CD4-positive, alpha-beta T cell treated with Interleukin-10 for 1 hour (primary cell): ENCODE measurements at places on chromosomes 4 and X.

- DNase-seq, result no peak
Observed at GRCh38 chr4:17327591-17327990, 184.3 kb downstream of the QDPR start.

- DNase-seq, result no peak
Observed at GRCh38 chr4:165810726-165811125, 62.3 kb upstream of the TLL1 start.

DNA sequence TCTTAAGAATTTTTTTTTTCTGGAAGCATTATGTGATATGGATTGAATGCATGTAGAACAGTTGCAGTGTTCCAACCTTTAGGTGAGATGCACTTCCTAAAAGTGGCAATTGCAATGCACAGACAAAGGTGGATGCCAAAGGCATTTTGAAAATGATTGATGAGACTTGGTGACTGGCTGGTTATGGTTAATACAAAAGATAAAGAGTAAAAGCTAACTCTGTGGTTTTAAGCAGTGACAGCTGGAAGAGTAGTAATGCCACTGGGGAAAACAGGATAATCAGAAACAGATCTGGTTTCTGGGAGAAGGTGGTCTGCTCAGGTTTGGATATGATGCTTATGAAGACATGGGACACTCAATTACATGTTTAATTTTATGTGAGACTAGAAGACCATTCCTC lies 345.6 kb downstream of the RPA4 start:
- no peak for DNase-seq

GRCh38 chrX:72120837-72121236 lies 10.9 kb downstream of the RTL5 start:
- DNase-seq, result no peak

DNA sequence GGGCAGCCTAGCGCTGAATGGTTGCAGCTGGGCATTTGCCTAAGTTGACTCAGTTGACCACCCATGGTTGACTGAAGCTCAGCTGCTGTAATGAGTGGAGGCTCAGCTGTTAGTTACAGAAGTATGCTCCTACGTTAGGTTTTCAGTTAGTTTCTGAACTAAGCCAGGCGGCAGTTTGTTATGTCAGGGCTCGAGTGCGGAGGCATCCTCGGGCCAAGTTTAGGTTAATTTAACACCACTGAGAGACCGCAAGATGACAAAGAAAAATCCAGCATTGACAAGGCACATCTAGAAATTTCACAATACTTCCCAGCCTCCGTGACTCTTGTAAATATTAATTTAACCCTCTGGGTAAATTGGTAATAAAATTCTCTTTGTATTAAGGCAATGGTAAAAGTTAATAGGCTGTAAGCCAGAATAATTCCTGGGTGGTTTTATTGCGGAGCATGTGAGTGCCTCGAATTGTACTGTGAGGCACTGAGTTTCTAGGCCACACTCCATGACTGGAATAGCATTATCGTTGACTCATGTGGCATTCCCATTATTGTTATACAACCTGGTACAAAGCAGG lies 33.1 kb upstream of the CDKN2AIP start:
- no peak for DNase-seq

DNA sequence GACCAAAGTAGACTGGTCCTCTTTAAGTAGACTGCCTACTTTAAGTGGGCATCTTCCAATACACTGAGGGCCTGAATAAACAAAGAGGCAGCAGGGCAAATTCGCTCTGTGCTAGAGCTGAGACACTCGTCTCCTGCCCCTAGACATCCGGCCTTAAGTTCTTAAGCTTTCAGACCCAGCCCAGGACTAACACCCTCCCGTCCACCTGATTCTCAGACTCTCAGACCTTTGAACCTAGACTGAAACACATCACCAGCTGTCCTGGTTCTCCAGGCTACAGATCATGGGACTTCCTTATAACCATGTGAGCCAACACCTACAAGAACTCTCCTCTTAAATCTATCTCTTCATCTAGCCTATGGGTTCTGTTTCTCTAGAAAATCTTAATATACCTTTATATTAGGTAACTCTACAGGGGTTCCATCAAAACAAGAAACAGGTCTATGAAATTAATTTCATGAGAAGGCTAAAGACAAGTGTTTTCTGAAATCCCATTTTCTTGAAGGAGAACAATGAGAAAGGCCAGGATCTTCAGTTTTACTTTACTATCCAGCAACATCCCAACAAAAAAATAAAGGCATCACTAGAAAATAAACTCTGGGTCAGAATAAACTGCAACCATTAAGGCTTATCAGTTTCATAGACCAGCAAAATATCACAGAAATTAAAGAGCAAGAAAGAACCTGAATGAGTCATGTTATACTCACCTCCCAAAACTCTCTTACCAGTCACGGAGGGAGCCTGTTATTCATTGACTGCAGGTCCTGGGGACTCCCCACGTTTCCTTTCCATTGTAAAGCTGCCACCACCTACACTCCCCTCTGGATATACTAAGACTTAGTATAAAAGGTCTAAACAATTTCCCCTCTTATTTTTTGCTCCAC lies 14.8 kb downstream of the ADGRA3 start:
- DNase-seq, result no peak

DNA sequence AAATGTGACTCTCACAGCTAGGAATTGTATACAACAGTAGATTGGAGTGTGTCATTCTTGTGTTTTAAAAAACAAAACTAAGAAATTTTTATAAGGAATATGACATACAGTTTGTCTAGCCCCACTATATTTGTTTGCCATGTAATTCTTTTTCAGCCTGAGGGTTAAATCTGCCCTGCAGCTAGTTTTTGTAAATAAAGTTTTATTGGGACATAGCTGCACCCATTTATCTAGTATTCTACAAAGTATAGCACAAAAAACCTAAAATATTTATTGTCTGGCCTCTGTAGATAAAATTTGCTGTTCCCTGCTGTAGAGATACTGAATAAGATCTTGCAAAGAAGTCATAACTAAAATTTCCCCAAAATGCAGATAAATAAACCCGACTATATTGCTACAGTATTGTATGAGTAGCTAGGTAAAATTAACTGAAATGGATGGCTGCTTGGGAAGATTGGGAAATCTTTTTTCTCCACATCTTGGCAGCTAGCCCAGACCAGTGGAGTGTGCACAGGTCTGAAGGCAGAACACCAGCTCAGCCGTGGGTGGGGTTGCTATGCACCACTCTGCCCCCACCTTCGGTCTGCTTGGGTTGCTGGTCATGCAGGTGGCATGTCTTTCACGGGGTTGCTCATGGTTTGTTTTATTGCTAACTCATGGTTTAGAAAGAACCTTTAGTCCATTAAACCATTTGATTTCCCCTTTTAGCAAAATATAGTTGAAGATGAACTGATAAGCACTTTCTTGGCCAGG lies 127.9 kb downstream of the KLHL8 start:
- DNase-seq, result no peak

- peak; percentile 10 for DNase-seq
Observed at GRCh38 chr4:188930822-188931221, 791.6 kb downstream of the TRIML1 start.

DNA sequence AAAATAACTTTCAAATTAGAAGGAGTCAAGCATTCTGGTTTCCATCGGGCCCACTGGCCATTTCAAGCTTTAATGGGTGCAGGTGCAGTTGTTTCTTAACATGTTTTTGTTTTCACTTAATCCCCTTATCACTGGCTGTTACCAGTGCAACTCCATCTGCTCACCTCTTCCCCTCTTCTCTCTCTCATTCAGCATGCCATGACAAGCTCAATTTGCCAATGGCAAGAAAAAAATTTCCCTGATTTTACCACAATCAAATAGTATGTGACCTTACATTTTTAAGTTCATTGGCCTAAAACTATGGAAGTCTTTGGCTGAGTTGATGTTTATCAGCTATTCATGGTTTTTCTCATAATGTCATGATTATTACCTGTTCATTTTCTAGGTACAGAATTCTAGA lies 299.1 kb upstream of the BMP3 start:
- DNase-seq, result no peak

GRCh38 chr4:159445692-159446091 lies 342.8 kb downstream of the RAPGEF2 start:
- DNase-seq, result no peak

- no peak for DNase-seq
Observed at GRCh38 chr4:54726907-54727306, 69.2 kb downstream of the KIT start.

- no peak for DNase-seq
Observed at GRCh38 chr4:148495463-148495862, 53.2 kb upstream of the NR3C2 start.

DNA sequence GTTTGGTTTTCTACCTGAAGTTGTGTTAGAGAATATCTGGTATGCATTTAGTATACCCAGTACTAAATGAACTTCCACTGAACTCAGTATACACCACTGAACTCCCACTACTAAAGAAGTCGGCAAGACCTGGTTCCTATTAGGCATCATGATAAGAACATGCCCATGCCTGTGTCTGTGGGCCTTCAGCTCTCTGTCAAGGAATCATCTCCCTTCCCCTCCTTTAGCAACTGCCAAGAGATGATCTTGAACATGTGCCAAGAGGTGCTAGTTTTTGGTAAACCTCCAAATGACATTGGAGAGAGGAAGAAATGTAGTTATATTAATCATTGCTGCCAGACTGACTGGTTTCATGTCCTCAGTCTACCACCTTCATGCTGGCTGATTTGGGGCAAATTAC lies 113.2 kb downstream of the ATP10D start:
- no peak for DNase-seq

GRCh38 chrX:136711147-136711546 lies 63.2 kb downstream of the CD40LG start:
- DNase-seq, result peak; percentile 26

- DNase-seq, result peak; percentile 17
Observed at GRCh38 chrX:56762220-56762619, 33.2 kb downstream of the NBDY start.

- no peak for DNase-seq
Observed at GRCh38 chrX:91435395-91435794, 756 bp downstream of the PABPC5 start.

DNA sequence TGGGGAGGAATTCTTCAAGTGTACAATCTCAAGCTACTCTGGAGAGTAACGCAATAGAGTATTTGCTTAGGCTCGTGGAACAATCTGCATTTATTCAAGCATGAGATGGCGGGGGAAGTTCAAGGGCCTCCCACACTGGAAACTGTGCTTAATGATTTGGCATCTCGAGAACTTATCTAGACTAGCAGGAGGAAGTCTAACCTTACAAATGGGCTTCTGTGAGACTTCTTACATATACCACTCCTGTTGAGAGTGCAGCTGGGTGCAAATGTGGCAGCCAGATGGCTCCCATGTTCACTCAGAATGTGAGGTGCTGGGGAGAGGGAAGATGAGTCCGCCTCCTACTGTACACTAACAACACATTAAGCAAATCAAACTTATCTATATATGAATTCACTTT lies 29.3 kb upstream of the PTPN13 start:
- no peak for DNase-seq

- DNase-seq, result no peak
Observed at GRCh38 chr4:62683799-62684566, 1483.9 kb downstream of the ADGRL3 start.

GRCh38 chrX:118459494-118459893 lies 36.1 kb upstream of the DOCK11 start:
- DNase-seq, result peak; percentile 51

DNA sequence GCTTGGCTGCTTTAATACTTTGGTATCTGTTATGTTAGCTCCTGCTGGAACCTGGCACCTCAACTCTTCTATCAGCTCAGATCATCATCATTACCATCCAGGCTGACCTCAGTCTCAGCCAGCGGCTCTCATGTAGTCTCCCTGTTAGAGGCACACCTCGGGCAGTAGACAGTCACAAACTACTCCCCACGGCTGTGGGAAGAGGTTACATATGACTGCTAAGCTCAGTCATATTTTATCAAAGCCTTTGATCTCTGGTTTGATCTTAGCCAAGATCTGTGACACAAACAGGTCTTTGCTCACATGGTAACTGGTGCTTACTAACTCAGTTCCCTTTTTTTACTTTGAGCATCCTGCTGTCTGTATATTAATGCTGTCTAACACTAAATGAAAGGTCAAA lies 384.9 kb downstream of the CENPC start:
- DNase-seq, result no peak

DNA sequence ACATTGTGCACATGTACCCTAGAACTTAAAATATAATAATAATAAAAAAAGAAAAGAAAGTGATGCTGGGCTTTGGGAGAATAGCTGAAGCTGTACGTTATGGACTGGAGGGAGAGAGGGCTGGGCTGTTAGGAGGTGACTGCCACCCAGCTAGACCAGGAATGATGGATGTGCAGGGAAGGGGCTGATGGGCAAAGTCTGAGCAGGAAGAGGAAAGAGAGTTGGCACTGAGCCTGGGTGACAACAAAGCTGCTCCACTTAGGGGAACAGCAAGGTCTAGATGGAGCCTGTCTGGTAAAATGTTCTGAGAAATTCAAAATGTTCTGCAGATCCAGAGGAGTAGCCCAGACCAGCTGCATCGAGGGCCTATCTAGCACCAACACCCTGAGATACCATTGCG lies 32.3 kb downstream of the MED28 start:
- no peak for DNase-seq

DNA sequence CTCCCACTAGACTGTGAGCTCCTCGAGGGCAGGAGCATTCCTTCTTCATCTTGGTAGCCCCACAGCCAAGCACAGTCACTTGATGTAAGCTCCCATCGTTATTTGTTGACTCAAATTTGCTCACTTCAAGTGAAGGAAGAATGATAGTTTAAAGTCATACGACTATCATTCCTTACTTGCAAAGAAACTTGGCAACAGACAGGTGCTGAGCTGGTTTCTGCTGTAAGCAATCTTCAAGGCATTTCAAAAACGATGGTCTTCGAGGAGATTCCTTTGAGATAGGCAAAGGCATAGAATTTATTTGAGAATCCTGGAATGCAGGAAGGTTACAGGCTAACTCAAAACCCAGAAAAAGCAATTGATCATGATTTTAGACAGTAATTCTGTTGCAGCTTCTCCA lies 64.8 kb downstream of the QDPR start:
- DNase-seq, result no peak

GRCh38 chr4:102623622-102624021 lies 122.5 kb downstream of the NFKB1 start:
- no peak for DNase-seq

- DNase-seq, result no peak
Observed at GRCh38 chr4:962231-963208, 10.8 kb downstream of the DGKQ start.

- DNase-seq, result no peak
Observed at GRCh38 chrX:30248854-30249253, 1.9 kb downstream of the MAGEB1 start.

- DNase-seq, result peak; percentile 46
Observed at GRCh38 chr4:37389967-37390580, 145.5 kb downstream of the NWD2 start.

DNA sequence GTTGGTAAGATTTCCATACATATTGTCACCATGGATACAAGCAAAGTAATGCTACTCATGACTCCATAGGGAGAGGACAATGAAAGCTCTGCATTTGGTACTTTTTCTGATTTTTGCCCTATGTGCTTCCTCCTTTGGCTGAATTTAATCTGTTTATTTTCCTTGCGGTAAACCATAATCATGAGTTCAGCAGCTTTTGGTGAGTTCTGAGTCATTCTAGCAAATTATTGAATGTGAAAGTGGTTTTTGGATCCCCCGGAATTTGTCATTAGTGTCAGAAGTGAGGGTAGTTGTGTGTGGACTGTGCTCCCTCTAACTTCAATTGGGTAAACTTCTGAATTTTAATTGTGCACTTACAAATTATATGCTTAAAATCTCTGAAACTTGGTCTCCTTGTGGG lies 170.3 kb downstream of the MOSPD2 start:
- DNase-seq, result no peak
